ENCODE measurements at places on chromosomes 16 and 17.

- no peak for DNase-seq
Measured at GRCh38 chr17:21218101-21218500, 4.1 kb upstream of the TMEM11 start.

- no peak for DNase-seq
Measured at GRCh38 chr17:70769956-70770355, 600.6 kb downstream of the KCNJ2 start.

DNA sequence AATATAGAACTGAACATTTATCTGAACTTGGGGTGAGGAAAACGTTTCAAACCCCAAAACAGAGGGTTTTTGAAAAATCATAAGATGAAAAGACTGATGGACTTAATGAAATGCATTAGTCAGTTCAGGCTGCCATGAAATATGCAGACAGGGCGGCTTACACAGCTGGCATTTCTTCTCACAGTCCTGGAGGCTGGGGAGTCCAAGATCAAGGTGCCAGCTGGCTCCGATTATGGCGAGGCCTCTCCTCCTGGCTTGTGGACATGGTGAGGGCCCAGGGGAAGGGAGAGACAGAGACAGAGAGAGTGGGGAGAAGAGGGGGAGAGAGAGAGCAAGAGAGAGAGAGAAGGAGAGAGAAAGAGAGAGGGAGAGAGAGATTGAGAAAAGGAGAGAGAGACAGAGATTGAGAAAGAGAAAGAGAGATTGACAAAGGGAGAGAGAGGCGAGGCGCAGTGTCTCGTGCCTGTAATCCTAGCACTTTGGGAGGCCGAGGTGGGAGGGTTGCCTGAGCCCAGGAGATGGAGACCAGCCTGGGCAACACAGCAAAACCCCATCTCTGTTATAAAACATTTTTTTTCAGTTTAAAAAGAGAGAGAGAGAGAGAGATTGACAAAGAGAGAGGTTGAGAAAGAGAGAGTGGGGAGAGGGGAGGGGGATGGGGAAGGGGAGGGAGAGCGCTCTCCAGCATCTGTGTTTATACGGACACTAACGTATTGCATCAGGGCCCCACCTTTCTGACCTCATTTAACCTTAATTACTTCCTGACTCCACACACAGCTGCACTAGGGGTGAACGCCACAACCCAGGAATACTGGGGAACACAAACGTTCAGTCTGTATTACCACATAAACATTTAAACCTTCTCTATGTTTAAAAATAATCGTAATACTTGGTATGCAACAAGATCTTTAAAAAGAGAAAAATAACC is 24.6 kb upstream of the RPH3AL start:
- DNase-seq = peak; percentile 25

DNA sequence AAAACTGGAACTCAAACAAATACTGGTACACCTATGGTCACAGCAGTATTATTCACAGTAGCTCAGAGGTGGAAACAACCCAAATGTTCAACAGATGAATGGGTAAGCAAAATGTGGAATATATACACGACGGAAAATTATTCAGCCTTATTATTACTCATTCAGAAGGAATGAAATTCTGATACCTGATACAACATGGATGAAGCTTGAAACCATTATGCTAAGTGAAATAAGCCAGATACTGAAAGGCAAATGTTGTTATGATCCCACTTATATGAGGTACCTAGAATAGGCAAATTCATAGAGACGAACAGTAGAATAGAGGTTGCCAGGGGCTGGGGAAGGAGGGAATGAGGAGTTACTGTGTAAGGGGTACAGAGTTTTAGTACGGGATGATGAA is 27.1 kb upstream of the MYLK3 start:
- DNase-seq = no peak

DNA sequence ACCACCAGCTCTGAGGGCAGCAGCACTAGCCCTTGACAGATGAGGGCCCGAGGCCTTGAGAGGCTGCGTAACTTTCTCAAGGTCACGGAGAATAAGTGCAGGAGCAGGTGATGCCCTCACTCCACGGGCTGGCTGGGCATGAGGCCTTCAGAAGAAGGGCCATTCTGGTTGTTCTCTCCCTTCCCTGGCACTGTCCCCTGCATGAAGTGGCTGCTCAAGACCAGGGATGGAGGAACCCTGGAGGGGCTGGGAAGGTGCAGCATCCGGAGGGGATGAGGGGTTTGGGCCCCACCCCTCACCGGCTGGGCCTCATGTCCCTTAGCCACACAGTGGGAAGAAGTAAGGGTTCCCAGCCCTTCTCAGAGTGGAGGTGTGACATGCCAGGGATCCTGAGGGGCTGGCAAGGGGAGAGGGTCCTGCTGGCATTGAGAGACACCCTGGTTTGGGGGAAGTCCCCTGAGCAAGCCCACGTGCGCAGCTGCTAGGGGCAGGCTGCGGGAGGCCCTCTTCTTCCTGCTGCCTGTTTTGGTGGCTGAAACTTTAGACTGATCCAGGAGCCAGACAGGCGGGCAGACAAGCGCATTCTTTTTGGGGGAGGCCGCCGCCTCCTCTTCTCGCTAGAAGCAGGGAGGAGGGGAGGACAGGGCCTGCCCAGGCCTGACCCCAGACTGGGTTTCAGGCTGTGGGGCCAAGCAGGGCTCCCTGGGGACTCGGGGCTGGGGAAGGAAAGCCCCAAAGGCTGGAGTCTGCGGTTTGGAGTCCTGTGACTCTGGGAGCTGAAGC is 74.0 kb downstream of the N4BP1 start:
- DNase-seq = no peak

- no peak for DNase-seq
Measured at GRCh38 chr16:1144476-1145382, 8.2 kb upstream of the CACNA1H start.

- no peak for DNase-seq
Measured at GRCh38 chr16:26963109-26963508, 103.6 kb upstream of the C16orf82 start.

- no peak for DNase-seq
Measured at GRCh38 chr17:71363661-71364060, 757.2 kb upstream of the SOX9 start.

DNA sequence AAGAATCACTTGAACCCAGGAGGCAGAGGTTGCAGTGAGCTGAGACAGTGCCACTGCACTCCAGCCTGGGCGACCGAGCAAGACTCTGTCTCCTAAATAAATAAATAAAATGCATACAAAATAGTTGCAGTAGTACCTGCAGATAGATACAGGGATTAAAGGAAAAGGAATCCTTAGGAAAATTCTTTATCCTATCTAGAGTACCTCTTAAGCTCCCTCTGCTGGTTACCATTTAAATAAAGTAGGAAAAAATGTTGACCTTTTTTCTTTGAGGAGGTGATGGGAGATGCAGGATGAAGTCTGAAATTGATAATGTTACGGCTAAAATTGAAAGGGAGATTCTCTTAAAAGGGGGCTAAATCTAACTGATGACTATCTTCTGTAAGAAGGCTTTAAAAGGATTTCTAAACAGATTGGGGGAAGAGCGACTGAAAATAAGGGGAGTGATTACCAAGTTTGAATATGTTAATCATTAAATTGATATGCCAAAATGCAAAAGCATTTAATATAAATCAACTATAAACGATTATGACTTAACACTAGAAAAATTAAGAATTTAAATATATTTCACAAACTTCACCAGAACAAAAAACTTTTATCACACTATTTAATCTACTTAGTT is 29.4 kb downstream of the C16orf87 start:
- DNase-seq = no peak

DNA sequence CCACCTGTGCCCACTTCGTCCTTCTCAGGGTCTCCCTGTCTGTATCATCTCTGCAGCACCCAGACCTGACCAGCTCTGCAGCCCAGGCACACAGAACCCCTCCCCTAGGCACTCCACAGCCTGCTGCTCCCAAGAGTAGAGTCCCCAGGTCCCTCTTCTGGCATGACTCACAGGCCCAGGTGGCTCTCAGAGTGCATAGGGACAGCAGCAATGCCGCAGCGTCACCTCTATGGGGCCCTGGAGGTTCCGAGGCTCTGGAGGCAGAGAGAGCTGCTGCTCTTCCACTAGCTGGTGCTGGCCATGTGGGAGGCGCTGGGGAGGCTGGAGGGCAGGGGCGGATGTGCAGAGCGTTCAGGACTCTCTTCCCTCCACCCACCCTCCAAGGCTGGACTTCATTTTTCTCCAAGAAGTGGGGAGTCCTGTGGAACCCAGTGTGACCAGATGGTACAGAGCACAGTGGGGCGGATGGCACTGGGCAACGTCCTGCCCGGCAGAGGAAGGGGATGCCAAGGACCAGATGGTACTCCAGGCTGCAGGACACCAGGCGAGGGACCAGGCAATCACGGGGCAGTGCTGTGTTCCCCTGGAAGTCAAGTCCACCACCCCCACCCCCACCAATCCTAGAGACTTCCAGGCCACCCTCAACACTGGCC is 151.7 kb downstream of the RBFOX3 start:
- DNase-seq = no peak

DNA sequence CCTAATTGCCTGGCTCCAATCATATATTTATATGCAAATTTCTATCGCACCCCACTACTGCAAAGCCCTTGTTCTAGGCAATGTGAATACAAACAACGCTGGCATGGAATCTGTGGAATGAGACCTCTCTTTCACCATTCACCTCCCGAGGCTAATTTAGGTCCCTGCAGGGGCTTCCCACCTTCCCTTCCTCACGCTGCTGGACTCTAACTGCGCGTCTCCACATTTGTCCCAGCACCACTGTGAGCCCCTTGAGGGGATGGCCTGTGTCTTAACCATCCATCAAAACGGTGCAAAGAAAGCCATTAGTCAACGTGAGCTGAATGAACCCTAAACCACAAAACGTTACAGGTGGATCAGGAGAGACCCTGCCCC is 1.6 kb downstream of the TMEM114 start:
- DNase-seq = no peak
